SK-MEL-5 (cell line): ENCODE measurements at places on chromosomes 7 and 10. TPM values are rescaled to one million over a fixed set of nuclear protein-coding genes. Genes with fewer than 3 reads are reported as not detected.

The PLPP4 gene
- total RNA-seq = 1.7 and 4.0 TPM in 2 replicates

The CPA1 gene
- not detected in 2 replicates for total RNA-seq

The LRRN3 gene
- 0.11 TPM in 1 of 2 replicates, not detected in the other for total RNA-seq

The TEX47 gene
- total RNA-seq = not detected in 2 replicates

The NEURL1 gene
- 0.58 TPM in 1 of 2 replicates, not detected in the other for total RNA-seq

The GNGT1 gene
- not detected in 2 replicates for total RNA-seq

The KLF14 gene
- 0.69 and 1.0 TPM in 2 replicates for total RNA-seq

- DNase-seq = no peak
These were observed 59.0 kb upstream of the FGL2 start for GRCh38 chr7:77258593-77258992.

DNA sequence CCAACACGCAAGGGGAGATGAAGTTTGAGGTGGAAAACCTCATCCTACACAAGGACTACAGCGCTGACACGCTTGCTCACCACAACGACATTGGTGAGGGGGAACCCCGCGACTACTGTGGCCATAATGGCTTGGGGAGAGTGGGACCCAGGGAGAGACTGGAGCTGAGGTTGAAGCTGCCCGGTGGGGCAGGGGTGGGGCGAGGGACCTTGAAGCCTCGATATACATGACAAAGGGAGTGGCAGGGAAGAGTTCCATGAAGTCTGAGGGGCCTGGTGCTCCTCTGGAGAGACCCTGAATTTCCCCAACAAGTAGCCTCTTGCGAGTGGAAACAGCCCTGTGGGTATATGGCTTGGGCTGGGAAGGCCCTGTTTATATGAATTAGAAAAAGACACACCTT is 3.1 kb downstream of the PLAU start:
- DNase-seq = no peak

- no peak for DNase-seq
These were observed 31.0 kb downstream of the PRSS2 start for GRCh38 chr7:142801601-142802295.

DNA sequence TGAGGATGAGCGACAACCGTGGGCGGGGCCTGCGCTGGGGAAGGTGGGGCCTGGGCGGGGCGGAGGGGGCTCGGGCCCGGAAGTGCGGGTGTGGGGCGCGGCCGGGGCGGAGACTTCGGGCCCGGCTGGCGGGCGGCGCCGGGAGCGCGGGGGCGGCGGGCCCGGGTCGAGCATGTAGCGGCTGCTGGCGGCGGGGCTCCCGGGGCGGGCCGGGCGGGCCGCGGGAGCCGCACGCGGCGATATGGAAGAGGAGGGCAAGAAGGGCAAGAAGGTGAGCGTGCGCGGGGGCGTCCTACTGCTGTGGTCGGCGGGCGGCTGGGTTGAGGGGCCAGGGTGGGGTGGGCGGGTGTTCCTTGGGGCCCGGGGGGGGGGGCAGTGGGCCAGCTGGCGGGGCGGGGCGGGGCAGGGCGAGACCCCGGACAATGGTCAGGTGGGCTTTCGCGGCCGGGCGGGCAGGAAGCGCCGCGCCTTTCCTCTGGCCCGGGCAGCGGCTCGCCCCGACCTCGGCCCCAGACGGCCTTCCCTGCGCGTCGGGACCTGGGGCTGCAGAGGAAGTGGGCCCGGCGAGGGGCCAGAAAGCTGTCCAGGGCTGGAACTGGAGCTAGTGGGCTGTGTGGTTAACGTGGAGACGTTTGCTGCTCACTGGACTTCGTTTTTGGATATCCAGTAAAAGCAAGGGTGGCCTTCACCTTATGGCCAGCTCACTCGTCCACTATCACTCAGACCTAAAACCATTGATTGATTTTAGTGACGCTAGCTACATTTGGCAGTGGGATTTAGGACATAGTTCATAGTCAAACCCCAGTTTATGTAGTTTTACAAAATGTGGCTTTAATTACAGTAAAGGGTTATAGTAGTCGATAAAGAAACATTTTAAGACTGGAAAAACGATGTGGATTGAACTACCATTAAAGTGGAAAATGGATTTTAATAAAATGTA is at the start of gene CCM2:
Gene CCM2 (plus strand): TSS at position 109 of the 940 bp plus-strand sequence. CDS start 133 bp downstream, at position 242.
- DNase-seq = peak; percentile 45

- no peak for DNase-seq
These were observed 47.6 kb downstream of the SEMA3C start for GRCh38 chr7:80871228-80871627.

DNA sequence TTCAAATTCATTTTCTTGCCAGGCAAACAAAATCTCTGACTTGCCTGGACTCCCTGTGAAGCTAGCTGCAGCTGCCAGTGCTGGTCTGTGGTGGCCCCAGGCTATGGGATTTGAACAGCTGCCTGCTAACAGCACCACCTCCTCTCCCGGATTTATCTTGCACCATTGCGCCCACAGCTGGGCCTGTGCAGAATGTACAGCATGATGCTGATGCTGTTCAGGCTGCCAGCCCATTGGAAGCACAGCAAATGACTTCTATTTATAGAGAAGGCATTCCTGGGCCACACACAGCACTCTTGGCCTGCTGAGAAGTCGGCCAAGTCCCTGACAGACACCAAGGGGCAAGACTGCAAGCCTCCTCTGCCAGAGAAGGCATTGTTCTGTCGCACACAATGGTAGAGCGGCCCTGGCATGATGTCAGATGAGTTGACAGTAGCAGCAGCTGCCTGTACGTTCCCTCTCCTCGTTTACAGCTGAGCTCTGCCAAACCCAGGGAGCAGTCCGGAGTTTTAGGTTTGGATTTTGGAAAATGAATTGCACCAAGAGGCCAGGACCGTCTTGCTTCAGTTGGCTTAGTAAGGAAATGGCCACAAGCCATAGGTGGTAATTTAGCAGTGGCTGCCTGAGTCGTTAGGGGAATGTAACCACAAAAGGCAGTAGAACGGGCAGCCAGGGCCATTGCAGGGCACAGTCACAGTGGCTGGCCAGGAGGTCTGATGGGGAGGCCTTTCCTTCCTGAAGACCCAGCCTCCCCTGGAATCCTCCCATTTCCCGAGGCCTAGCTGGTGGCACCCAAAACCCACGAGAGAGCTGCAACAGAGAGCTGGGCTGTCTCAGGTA is 38.5 kb downstream of the MTURN start:
- DNase-seq = peak; percentile 98
